ENCODE measurements at places on chromosomes 3 and 15.

DNA sequence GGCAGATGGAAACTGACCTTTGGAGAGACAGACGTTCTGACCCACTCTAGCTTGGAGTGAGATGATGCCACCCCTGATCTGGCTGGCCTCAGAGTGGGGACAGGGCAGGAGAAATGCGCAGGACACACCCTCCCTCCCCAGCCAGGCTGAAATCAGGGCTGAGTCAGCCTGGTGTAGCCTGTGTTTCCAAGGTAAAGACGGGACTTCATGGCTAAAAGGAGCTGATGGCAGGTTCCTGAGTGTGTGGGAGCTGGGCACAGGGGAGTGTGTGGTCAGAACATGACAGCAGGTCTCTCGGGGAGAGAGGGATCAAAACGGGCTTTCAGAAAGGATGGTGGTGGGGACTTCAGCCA lies 14.6 kb upstream of the POLG start:
- H3K4me1 ChIP-seq: peaks cover 10% of the 10 kb centered on the region
- peaks cover 11% of the 10 kb centered on the region for H3K27me3 ChIP-seq
- H3K27ac ChIP-seq: no peak overlapping the region
- DNase-seq: no peak

- no peak overlapping the region for H3K27ac ChIP-seq
- no peak for DNase-seq
- no peaks in the 10 kb centered on the region for H3K36me3 ChIP-seq
- H3K4me1 ChIP-seq: 0 out of 2 replicates have a peak, but pooled peaks cover 4% of the 10 kb centered on the region
- no peaks in the 10 kb centered on the region for H3K27me3 ChIP-seq
- H3K4me3 ChIP-seq: no peak overlapping the region
Observed at GRCh38 chr3:179299999-179300613, 22.7 kb upstream of the ZNF639 start.

GRCh38 chr3:193548406-193548805 lies 6.3 kb downstream of the ATP13A4 start:
- H3K27ac ChIP-seq: no peak overlapping the region
- no peaks in the 10 kb centered on the region for H3K27me3 ChIP-seq
- no peak for DNase-seq
- no peaks in the 10 kb centered on the region for H3K36me3 ChIP-seq

DNA sequence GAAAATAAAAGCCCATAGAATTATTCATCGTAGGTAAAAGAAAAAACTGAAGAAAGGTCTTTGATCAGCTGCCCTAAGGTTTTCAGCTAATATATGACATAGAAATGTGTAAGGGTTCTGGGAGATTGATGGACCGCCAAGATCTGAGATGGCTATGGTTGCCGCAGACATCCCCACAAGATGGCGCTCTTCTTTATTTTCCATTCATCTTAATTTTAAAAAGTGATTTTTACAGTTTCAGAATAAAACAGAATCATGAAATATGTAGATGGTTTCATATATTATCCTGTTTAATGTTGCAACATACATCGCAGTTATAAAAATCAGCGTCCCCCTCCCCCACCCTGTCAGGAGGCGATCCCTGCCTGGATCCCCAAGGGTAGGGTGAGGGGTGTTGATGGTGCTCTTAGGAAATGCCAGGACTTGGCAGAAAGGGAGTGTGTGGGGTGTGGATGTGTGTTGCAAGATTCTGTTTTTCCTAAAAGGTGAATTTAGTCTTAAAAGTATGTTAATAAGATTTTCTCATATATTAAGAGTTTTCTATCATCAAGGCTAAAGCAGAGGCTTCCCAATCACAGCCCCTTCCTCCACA lies 68.8 kb downstream of the ANXA2 start:
- H3K36me3 ChIP-seq: no peaks in the 10 kb centered on the region
- peaks cover 27% of the 10 kb centered on the region for H3K4me1 ChIP-seq
- H3K4me3 ChIP-seq: no peak overlapping the region
- no peak overlapping the region for H3K27ac ChIP-seq

- H3K36me3 ChIP-seq: no peaks in the 10 kb centered on the region
- peaks cover under 1% of the 10 kb centered on the region for H3K4me1 ChIP-seq
- H3K27me3 ChIP-seq: no peaks in the 10 kb centered on the region
- no peak overlapping the region for H3K4me3 ChIP-seq
- DNase-seq: no peak
- H3K27ac ChIP-seq: no peak overlapping the region
Observed at GRCh38 chr3:143170676-143171075, 51.1 kb downstream of the CHST2 start.

DNA sequence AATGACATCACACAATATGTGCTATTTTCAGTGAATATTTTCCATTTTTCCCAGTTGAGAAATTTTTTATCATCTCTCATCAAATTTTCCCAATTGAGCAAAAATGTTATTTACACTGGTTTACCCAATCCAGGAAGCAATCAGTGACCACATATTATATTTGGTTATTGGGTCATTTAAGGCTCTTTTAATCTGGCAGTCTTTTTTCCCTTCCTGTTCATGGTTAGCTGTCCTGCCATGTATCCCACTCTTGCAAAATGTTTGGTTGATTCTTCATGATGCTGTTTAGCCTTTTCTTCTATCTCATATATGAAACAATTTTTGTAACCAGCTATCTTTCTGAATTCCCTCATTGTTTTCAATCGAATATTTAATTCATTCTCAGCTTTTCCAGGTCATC lies 626.0 kb downstream of the RBMS3 start:
- H3K27me3 ChIP-seq: no peaks in the 10 kb centered on the region
- H3K27ac ChIP-seq: no peak overlapping the region
- H3K36me3 ChIP-seq: no peaks in the 10 kb centered on the region

DNA sequence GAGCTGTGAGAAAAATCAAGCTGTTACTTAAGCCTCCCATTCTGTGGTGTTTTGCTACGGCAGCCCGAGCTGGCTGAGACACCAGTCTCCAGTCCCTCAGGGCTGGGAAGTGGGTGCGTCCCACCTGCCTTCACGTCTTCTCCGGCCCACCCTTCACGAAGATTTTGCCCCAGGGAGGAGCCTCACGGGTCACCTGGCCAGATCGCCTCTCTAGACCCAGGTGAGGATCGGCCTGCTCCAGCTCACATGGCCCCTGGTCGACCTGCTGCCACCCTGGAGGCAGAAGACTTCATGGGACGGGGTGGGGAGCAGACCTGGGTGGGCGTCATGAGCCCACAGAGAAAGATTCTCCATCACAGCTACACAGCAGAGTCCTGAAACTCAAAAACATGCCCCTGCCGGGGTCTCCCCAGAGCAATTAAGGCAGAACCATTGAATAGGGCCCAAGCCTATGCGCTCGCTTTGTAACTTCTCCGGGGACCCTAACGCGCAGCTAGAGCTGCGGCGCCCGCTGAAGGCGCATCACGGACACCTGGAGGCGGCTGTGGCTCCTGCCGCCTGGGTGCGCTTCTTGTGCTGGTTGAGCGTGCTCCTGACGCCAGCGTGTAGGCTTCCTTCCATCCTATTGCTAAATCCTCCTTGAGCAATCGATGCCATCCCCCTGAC lies 92.6 kb upstream of the ALDH1A3 start:
- no peak for DNase-seq
- H3K27ac ChIP-seq: no peak overlapping the region
- H3K4me1 ChIP-seq: no peaks in the 10 kb centered on the region
- no peaks in the 10 kb centered on the region for H3K27me3 ChIP-seq
- no peak overlapping the region for H3K4me3 ChIP-seq

GRCh38 chr3:94159062-94159828 lies 96.4 kb downstream of the NSUN3 start:
- no peak overlapping the region for H3K27ac ChIP-seq
- H3K27me3 ChIP-seq: no peaks in the 10 kb centered on the region
- H3K36me3 ChIP-seq: no peaks in the 10 kb centered on the region
- H3K4me1 ChIP-seq: peaks cover 5% of the 10 kb centered on the region
- H3K4me3 ChIP-seq: no peak overlapping the region

- no peak for DNase-seq
- no peak overlapping the region for H3K4me3 ChIP-seq
- H3K4me1 ChIP-seq: no peaks in the 10 kb centered on the region
- no peaks in the 10 kb centered on the region for H3K27me3 ChIP-seq
- no peak overlapping the region for H3K27ac ChIP-seq
- H3K36me3 ChIP-seq: no peaks in the 10 kb centered on the region
Observed at GRCh38 chr3:59380146-59380545, 330.3 kb upstream of the CFAP20DC start.

DNA sequence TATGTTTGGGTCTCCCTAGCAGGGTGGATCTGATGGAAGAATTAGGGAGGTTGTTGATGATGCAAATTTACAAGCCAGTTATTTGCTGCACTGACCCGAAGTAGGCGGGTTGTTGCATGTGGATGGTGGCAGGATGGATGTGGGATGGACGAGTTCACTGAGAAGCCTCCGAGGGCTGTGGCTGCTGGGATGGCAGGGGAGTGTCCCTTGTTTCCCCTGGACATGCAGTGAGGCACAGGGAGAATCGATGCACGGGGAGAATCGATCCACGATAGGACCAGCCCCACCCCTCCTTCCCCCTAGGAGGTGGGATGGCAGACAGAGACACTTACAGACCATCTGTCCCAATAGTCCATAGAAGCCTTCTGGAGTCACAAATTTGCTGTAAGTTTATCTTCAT lies 31.0 kb upstream of the KLF13 start:
- no peak for DNase-seq
- no peaks in the 10 kb centered on the region for H3K27me3 ChIP-seq
- no peak overlapping the region for H3K4me3 ChIP-seq
- no peaks in the 10 kb centered on the region for H3K36me3 ChIP-seq
- no peak overlapping the region for H3K27ac ChIP-seq

DNA sequence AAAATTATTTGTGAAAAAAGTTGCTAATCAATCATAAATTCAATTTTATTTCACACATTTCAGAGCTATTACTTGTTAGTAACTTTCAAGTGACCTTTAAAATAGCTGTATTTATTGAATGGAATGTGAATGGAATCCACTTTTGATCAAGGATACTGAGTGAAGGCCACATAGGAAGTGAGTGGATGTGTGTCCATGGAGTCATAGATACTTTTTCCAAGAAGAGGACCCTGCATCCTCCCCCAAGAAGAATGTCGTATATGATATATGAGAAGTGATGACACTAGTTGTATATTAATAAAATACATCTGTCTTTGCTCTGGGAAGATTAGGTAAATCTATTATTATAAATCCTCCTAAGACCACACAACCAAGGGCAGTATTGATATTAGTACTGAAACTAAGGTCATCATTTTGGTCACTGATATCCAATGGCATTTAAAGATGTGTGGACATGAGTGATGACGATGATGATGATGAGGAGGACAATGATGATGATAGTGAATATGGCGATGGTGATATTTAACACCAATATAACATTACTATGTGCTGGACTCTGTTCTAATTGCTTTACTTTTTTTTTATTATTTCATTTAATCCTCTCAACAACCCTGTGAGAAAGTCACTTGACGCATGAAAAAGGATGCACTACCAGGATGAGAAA lies 493.0 kb upstream of the NR2F2 start:
- no peak overlapping the region for H3K27ac ChIP-seq
- no peak overlapping the region for H3K4me3 ChIP-seq
- no peak for DNase-seq

DNA sequence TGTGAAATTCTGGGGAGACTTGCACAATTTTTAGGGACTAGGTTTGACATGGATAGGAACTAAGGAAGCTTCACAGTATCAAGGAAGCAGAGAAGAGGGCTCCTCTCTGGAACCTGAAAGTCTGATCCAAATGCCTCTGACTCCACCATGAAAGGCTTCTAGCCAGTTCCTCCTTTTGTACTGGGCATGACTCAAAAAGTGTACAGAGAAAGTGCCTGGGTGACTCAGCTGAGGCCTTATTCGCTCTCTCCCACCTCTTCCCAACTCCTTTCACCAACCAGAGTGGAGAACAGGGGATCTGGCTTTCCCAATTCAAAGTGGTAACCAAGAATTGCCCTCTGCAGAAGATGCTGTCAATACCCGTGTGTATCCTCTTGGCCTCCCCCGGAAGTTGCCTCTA lies 342.9 kb upstream of the PROK2 start:
- H3K4me1 ChIP-seq: no peaks in the 10 kb centered on the region
- H3K27me3 ChIP-seq: no peaks in the 10 kb centered on the region

- H3K4me1 ChIP-seq: no peaks in the 10 kb centered on the region
- DNase-seq: no peak
- H3K36me3 ChIP-seq: no peaks in the 10 kb centered on the region
- H3K27me3 ChIP-seq: no peaks in the 10 kb centered on the region
- no peak overlapping the region for H3K4me3 ChIP-seq
Observed at GRCh38 chr3:50724831-50725230, 50.1 kb downstream of the DOCK3 start.

GRCh38 chr3:126781406-126781805 lies 77.4 kb downstream of the CHCHD6 start:
- peaks cover 36% of the 10 kb centered on the region for H3K4me1 ChIP-seq
- no peak overlapping the region for H3K4me3 ChIP-seq
- H3K27me3 ChIP-seq: no peaks in the 10 kb centered on the region
- no peaks in the 10 kb centered on the region for H3K36me3 ChIP-seq

GRCh38 chr3:89311581-89311980 lies 204.2 kb downstream of the EPHA3 start:
- no peaks in the 10 kb centered on the region for H3K27me3 ChIP-seq
- H3K4me3 ChIP-seq: no peak overlapping the region
- no peaks in the 10 kb centered on the region for H3K36me3 ChIP-seq
- DNase-seq: no peak
- no peaks in the 10 kb centered on the region for H3K4me1 ChIP-seq
- H3K27ac ChIP-seq: no peak overlapping the region

DNA sequence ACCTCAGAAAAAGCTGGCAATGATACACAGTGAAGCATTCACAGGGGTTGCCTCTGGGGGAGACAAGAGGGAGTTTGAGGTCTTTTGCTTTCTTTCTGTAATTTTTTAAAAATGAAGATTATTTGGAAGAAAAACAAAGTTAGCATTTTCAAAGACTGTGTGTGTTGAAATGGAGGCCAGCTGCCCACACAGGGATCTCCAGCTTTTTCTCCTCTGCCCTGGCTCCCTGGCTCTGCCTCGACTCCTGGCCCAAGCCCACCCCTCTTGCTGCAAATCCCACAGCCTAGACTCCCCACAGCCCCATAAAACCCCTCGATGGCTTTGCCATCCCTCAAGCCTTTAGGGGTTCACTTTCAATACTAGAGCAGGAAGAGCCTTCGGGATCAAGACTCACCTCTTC lies 68.4 kb downstream of the LINGO1 start:
- H3K36me3 ChIP-seq: no peaks in the 10 kb centered on the region
- no peak overlapping the region for H3K27ac ChIP-seq
- peaks cover 9% of the 10 kb centered on the region for H3K4me1 ChIP-seq
- no peak for DNase-seq

DNA sequence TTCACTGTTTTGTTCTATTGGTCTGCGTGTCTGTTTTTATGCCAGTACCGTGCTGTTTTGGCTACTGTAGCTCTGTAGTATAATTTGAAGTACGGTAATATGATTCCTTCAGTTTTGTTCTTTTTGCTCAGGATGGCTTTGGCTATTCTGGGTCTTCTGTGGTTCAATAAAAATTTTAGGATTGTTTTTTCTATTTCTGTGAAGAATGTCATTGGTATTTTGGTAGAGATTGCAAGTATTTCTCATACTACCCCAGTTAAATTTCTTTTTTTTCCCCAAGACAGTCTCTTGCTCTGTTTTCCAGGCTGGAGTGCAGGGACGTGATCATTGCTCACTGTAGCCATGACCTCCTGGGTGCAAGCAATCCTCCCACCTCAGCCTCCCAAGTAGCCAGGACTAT lies 53.4 kb downstream of the STARD9 start:
- no peaks in the 10 kb centered on the region for H3K36me3 ChIP-seq
- H3K4me3 ChIP-seq: no peak overlapping the region
- no peak for DNase-seq
- H3K27ac ChIP-seq: no peak overlapping the region
- no peaks in the 10 kb centered on the region for H3K4me1 ChIP-seq

Data from GM23338 (cell line).